ENCODE measurements at places on chromosomes 11 and 22.

DNA sequence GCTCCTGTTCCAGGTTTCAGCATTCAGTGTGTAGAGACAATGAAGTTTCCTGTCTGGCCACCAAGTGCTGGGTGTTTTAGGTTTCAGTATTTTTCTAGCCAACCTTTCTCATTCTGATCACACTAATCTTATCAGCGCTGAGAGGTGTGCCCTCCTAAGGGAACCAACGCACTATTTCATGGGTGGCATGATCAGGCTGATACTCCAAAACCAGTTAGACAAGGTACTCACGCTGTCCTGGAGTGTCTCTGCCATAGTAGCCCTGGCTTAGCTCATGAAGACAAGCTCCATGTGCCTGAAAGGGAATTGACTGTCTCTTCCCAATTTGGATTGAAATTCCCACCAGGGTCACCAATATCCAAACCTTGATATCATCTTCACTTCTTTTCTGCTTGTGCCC lies 8.0 kb upstream of the RAB38 start:
- DNase-seq = no peak

DNA sequence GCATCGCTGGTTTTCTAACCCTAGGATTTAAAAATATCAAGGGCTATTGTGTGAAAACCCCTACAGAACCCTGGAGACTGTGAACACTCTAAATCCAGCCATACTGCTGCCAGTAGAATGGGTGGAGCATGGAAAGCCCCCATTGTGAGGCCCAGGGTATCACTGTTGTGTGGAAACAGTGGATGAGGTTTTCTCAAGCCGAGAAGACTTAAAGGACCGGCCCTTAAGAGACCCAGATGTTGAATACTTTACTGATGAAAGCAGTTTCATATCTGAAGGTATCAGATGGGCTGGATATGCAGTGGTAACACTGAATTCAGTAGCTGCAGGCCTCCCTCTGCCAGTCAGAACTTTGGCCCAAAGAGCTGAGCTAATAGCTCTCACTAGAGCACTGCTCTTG lies 41.6 kb upstream of the GLYAT start:
- no peak for DNase-seq

- DNase-seq = no peak
These were observed 6.2 kb downstream of the AMOTL1 start for GRCh38 chr11:94774345-94774744.

DNA sequence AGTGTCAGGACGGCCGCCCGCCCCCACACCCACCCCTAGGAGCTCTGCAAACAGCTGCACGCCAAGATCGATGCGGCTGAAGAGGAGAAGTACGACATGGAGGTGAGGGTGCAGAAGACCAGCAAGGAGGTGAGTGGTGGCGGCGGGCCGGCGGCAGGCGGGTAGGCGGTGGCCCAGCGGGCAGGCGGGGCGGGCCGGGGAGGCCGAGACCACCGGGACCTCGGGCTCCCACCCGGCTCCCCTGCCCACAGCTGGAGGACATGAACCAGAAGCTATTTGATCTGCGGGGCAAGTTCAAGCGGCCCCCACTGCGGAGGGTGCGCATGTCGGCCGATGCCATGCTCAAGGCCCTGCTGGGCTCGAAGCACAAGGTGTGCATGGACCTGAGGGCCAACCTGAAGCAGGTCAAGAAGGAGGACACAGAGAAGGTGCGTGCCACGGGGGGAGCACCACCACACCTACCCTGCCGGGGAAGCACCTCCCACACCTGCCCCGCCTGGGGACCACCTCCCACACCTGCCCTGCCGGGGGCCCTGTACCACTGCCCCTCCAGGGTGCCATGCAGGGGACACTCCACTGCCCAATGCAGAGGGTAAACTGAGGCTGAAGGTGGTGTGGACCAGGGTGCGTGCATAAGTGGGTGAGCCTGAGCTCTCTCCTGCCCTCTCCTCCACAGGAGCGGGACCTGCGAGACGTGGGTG lies 2.1 kb downstream of the TNNI2 start:
- no peak for DNase-seq

GRCh38 chr11:49952091-49952490 lies at the start of gene OR4C13:
Gene OR4C13, plus strand, starts transcription at chr11:49952391. Its CDS starts 32 bp downstream, at chr11:49952423.
- DNase-seq = no peak

DNA sequence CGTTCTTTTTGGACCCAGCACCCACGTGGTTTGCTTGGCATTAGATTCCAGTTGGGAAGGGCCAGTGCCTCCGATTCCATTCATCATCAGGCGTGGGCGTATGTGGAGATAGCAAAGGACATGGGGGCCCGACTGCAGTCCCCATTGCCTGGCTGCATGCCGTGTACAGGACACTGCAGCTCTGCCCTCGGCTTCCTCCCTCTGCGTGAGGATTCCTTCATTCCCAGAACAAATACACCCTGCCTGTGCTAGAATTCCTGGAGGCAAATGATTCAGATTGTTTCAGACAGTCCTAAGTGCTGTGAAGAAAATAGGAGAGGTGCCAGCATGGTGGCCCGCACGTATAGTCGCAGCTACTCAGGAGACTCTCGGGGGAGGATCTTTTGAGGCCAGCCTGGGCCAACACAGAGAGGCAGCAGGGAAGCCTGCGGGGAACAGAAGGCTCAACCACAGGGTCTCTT lies 15.4 kb downstream of the DERL3 start:
- DNase-seq = no peak

DNA sequence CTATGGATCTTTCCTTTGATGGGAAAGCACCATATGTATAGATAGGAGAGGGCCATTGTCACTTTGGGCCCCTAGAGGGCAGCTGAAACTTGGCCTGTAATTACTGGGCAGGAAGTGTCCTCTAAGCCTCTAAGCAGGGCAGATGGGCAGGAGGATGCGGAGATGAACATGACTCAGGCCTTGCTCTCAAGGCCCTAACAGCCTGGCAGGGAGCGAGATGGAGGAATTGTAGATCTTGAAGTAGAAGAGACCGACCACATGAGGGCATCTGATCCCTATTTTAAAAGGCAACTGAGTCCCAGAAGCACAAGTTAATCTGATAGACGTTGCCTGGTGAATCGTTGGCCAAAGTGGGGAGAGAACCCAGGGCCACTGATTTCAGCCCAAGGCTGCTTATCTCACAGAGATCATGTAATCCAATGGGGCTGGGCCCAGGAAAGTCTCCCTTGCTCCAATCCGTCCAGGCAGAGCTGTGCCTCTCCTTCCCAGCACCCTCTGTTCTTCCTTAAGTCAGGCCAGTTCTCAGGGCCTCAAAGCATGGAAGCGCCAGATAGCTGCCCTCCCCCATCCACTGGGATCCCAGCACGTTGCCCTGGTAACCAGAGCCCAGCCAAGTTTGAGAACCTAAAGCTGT lies 2.5 kb upstream of the SEPTIN3 start:
- DNase-seq = peak; percentile 92

DNA sequence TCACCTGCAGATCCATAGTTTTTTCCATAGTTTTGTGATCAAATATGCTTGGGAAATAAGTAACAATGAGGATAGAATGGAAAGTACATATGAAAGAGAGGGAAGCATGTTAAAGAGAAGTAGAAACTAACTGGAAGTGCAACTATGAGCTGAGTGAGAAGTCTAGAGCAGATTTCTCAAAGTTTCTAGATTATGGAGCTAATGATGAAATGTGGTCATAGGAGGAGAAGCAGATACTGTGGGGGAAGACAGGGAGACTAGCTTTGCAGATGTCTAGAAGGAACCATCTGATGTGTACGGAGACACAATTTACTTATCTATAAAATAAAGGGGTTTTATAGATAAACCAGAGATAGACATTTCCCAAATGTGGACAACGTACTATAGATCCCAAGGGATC lies 37.1 kb downstream of the RELT start:
- DNase-seq = no peak

GRCh38 chr11:68383976-68384501 lies 71.6 kb downstream of the LRP5 start:
- peak; percentile 14 for DNase-seq

DNA sequence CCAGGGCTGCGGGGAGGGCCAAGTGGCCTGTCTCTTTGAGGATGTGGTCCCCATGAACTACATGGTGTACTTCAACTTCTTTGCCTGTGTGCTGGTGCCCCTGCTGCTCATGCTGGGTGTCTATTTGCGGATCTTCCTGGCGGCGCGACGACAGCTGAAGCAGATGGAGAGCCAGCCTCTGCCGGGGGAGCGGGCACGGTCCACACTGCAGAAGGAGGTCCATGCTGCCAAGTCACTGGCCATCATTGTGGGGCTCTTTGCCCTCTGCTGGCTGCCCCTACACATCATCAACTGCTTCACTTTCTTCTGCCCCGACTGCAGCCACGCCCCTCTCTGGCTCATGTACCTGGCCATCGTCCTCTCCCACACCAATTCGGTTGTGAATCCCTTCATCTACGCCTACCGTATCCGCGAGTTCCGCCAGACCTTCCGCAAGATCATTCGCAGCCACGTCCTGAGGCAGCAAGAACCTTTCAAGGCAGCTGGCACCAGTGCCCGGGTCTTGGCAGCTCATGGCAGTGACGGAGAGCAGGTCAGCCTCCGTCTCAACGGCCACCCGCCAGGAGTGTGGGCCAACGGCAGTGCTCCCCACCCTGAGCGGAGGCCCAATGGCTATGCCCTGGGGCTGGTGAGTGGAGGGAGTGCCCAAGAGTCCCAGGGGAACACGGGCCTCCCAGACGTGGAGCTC lies 13.5 kb downstream of the ADORA2A start:
- DNase-seq = no peak

DNA sequence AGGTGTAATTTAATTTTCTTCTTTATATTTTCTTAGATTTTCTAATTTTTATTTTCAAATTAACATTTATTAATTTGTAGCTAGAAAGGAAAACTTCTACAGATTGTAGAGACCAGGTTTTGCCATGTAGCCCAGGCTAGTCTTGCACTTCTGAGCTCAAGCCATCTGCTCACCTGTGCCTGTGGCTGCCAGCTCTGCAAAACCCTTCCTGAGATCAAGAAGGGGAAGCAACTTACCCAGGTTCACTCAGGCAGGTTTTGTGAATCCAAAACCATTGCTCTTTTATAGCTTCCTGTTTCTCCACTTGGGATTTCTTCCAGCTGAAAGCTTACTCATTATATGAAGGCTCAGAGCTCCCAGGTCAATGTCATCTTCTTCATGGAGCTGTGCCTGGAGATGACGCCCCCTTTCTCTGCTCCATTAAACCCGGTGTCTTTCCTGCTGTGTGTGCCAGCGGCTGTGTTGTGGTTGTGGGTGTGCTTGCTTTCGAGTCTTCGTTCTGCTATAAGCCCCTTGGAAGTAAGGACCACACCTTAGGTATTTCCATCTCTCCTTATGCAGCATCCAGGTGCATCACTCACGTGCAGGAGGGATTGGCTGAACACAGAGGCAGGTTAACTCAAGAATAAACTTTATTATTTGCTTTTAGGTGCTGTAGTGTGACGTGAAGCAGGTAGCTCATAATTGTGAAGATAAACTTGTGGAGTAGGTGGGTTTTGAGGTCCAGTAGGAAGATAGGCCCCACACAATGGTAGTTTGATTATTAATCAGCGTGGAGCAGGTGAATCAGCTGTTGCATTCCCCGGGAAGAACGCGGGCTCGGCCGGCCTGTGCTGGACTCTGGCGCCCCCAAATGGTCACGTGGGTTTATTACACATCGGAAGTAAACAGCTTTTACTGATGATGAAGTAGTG lies 42.2 kb upstream of the INCENP start:
- DNase-seq = peak; percentile 42

- no peak for DNase-seq
These were observed 13.7 kb upstream of the TSG101 start for GRCh38 chr11:18540207-18541009.

DNA sequence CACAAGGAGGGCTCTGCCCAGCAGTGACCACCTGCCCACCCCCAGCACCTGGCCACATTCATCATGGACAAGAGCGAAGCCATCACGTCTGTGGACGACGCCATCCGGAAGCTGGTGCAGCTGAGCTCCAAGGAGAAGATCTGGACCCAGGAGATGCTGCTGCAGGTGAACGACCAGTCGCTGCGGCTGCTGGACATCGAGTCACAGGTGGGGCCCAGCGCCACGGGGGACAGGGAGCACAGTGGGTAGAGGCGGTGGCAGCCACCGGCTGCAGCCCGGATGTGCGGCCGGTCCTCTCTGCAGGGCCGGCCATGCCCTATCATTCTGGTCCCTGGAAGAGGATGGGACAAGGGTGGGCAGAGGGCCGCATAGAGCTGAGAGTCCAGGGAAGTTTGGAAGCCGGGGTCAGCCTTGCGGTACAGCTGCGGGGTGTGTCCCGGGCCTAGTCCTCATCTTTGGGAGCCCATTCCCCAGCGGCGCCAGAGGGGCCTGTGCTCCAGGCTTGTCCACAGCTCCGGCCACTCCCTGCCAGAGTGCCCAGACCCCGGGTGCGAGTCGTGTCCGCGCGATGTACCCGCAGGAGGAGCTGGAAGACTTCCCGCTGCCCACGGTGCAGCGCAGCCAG lies 14.1 kb downstream of the EPS8L2 start:
- DNase-seq = no peak

GRCh38 chr22:23557467-23557866 lies 22.6 kb downstream of the IGLL1 start:
- DNase-seq = no peak

DNA sequence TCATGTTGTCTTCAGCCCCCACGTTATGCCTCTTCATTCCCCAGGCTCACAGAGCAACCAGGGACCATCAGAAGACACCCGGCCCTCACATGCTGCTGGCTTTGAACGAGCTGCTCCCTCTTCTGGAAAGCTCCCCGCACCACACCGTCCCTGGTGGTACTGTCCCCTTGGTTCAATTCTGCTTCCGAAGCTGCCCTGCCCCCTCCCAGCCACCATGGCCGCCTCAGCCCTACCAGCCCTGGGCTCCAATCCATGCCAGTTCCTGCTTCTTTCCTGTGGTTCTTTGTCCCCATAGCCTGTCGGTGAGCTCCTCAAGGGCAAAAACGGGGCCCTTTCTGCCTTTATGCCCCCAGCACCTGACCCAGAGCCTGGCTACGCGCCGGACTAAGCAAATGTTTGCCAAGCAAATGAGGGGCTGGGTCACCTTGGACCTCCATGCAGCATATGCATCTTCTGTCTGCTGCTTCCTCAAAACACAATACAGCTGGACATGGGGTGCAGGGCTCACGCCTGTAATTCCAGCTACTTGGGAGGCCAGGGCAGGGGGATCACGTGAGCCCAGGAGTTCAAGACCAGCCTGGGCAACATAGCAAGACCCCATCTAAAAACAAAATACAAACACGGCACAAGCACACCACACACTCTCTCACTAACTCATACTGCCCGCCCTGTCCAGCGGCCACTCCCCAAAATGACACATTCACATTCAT lies 21.3 kb downstream of the TNKS1BP1 start:
- DNase-seq = no peak
